Fibroblast of the aortic adventitia (primary cell): ENCODE measurements at places on chromosomes 6 and 20. TPM values are rescaled to one million over a fixed set of nuclear protein-coding genes. Genes with fewer than 3 reads are reported as not detected.

GTSF1L gene
- total RNA-seq, result not detected in 2 replicates

- DNase-seq, result no peak
Observed at GRCh38 chr20:58097943-58098342, 130.5 kb downstream of the ANKRD60 start.

- no peak for DNase-seq
Observed at GRCh38 chr20:38342713-38343310, 3.5 kb upstream of the LBP start.

- DNase-seq, result peak; percentile 96
Observed at GRCh38 chr6:56370561-56371211, 123.3 kb upstream of the COL21A1 start.

- no peak for DNase-seq
Observed at GRCh38 chr6:47455533-47456209, 21.9 kb upstream of the CD2AP start.
